ENCODE measurements at places on chromosomes 3 and 15.

DNA sequence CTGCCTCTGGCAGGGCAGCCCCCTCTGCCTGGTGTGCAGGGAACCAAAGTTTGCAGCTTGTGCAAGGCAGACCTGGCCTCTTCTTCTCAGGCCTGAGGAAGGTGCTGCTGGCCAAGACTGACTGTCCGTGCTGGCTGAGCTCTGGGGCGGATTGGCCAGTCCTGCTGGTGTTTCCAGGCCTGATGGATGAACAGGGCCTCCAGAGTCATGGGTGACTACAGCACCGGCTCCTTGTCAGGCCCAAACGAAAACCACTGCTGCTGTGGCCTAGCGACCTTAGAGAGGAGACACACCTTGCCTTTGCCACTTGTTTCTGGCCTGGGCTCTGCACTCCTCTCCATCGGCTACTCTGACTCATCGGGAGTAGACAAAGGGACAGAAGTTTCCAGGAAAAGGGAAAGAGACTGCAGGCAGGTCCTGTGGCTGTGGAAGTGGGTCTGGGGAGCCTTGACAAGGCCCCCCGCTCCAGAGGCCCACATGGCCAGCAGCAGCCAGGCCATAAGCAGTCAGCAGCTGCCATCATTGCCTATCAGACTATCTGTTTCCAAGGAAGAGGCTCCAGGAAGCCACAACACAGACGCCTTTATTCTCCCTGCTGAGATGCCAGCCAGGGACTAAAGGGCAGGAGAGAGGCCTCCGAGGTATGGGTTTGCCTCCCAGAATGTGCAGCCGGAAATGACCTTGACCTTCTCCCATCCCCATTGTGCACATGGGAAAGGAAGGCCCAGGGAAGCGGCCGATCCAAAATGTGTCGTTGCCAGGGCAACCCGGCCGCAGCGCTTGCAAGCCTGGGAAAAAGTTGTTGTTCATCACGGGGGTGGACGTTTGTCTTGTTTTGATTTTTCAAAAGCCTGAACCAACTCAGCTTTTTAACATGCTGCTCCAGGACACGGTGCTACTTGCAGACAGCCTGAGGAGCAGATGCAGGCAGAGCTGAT, 160.5 kb downstream of the CHSY1 start:
- no peak for DNase-seq

GRCh38 chr3:17038900-17039553, 154.3 kb downstream of the PLCL2 start:
- DNase-seq = no peak

GRCh38 chr15:61130950-61131942, 97.9 kb downstream of the RORA start:
- no peak for DNase-seq

- no peak for DNase-seq
Observed at GRCh38 chr3:179801856-179802255, 149.0 kb downstream of the USP13 start.

DNA sequence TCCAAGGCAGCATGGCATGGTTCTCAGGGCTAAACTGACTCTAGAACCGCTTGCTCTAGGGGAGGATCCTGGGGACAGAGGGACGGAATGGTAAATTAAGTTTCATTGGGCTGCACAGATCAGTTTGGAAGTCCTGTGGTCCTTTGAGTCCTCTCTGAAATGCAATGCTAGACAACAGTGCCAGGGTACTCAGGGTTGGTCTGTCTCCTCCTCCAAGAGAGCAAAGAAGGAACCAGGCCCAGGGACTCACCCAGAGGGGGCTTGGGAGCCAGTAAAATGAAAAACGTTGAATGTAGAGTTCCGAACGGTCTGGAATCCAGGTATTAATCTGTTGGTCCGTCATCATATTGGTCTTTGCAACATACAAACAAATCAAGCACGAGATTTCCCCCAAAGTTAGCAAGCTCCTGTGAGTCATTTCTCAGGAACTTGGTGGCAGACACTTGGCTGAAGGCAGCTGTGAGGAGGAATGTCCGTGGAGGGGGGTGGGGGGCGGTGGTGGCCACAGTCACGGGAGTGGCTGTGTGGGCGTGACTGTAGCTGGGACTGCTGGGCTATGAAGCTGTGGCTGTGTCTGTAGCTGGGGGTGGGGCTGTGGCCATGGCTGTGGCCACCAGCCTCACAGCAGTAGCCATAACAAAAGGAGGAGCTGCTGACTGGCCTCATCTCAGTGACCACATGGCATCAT, 361.0 kb downstream of the SHQ1 start:
- DNase-seq = peak; percentile 59

DNA sequence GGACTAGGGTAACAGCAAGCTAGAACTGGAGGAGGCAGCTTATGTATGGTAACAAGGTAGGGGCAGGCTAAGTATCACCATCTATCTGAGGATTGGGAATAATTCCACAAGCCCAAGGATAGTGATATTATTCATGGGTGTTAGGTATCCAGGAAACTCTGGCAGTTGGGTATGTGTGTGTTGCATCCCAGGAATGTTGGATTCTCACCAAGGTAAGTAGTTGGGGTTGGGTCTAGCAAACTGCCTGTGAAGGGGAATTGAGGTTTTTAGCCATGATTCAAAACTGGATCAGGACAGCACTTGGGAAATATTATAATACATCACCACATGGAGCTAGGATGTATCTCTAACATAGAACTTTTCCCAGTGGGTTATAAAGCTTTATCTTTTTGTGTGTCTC, 626.4 kb upstream of the GOLIM4 start:
- DNase-seq = no peak

DNA sequence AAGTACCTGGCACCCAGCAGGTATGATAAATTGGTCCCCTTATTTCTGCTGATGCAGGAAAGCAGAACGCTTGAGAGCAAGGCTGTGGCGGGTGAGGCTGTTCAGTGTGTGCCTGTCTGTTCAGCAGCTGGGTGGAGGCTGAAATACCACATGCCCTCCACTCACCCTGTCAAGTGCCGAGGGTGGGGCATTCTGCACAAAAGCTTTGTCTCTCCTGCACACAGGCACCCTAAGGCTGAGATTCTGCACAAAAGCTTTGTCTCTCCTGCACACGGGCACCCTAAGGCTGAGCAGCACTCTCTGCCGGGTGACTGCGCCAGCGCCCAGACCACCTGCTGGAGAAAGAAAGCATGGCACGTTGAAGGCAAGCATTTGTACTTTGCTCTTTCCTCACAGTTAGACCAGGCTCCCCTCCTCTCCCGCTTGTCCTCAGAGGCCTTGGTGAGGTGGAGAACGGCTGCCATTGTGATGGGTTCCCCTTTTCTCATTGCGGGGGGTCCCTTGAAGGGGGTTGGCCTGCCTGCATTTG, 97.5 kb downstream of the BDH1 start:
- DNase-seq = peak; percentile 9

DNA sequence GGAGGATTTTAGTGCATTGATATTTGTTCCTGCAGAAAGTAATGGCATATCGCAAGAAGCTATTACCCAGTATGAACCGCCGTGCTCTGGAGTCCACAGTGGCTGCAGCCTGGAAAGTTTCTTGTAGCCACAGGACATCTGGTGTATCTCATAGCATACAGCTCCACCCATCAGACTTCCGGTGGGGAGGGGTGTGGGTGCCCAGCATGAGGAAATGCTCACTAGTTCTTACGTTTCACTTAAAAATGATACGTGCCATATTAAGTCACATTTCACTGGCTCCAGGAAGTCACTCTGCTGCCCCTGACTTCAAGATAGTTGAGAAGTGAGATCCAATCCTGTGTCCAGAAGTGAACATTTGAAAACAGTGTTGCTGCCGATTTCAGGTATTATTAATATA, 990.4 kb downstream of the GBE1 start:
- DNase-seq = no peak

GRCh38 chr3:123351501-123351900, 97.4 kb downstream of the ADCY5 start:
- no peak for DNase-seq

GRCh38 chr15:40258544-40258943, 19.7 kb downstream of the PAK6 start:
- DNase-seq = no peak

DNA sequence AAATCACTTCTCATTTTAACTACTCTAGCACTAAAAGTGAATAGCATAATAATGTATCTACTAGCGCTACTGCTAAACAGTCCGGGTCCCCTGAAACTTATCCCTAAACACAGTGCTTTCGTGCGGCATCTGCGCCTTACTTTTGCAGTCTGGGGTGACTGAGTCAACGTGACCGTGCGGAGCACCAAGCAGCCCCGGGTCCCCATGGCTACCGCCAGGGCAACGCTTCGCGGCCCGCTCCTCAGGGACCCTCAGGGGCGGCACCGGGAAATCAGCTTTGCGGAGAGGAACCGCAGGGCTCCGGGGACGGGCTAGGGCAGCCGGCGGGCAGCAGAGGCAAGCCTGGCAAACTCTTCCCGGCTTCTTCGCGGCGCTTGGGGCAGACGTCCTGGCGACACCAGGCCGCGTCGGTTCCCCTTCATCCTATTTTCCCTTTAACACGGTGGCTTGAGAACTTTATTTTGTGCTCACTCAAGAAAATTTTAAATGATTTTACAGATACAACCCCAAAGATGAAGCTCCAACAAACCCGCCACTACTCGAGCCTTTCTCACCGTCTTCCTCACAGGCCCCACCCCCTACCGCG, 757 bp upstream of the DIPK2A start:
- no peak for DNase-seq

GRCh38 chr15:39819533-39819932, 36.9 kb upstream of the FSIP1 start:
- DNase-seq = no peak

DNA sequence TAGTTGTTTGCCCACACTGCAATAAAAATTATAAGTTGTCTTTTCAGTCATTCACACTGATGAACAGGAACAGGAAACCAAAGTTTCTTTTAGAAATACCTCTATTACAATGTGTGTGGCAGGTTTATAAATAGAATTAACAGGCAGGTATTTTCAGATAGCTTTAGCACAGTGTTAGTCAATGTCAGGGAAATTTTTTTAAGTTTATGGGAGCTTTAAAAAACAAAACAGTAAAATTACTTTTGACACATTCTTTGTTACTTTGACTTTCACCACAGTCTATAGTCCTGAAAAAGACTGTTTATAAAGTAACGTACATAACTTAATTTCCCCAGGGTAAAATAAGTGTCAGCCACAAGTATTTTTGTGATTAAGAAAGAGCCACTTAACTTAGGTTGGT, 38.1 kb downstream of the SERPINI1 start:
- no peak for DNase-seq

DNA sequence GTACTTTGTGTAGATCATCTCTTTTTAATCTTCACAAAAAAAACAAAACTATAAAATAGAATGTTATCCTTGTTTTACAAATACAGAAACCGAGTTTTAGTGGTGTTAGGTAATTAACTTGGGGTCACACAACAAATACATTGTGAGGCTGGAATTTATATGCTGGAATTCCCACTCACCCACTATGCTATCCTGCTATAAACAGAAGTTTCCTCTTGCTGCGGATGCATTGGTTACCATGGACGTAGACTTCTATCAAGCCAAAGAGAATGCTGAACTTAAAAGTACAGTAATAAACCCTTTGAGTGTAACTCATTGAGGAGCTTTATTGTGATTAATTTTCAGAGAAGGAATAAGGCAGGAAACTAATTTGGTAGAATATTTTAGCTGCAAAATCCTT, 9.2 kb downstream of the SNAP23 start:
- no peak for DNase-seq

DNA sequence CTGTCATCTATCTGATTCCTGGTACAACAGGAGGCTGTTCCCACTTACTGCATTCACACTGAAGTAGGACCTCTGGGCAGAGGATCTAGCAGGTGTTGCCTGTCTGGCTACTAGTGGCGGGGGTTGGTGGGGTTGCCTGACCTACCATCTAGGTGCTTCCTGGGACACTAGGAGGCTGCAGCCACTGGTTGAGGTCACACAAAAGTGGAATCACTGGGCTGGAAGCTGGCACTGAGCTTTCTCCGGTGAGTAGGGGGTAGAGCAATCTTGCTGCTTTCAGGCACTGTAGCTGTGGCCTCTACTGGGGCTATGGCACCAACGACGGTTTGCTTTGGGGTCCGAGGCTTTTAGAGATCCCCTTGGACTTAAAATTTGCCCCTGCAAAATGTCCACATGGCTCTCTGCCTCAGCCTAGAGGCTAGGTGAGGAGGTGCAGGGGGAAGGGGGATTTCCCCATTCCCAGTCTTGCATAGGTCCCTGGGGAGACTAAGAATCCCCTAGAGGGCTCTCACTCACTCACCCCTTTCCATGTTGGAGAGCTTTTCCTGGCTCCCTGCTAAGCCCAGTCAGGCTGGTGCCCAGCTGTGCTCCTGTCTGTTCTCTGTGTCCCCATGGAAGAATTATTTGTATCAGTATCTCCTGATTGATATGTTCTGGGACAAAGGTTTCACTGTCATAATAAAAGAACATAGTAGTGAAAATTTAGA, 397.7 kb upstream of the EPHA6 start:
- no peak for DNase-seq

DNA sequence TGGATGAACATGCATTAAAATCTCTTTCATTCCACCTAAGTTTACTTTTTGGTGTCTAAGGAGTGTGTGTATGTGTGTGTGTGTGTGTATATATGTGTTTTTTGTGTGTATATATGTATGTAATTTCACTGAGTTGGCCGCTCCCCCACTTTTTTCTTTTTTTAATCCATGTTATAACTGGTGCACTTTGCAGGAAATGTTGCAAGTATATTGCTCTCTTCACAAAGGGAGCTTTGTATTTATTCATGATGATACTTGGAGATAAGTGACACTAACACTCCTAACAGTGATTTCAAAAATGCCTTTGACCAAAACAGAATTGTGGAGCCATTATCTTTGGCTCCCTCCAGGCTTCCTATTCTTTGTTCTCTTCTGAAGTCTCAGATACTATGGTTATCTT, 95.8 kb downstream of the FNDC3B start:
- no peak for DNase-seq

GRCh38 chr15:90829942-90830440, 38.4 kb upstream of the FURIN start:
- peak; percentile 81 for DNase-seq

- no peak for DNase-seq
Observed at GRCh38 chr3:105260385-105260784, 106.3 kb upstream of the ALCAM start.

DNA sequence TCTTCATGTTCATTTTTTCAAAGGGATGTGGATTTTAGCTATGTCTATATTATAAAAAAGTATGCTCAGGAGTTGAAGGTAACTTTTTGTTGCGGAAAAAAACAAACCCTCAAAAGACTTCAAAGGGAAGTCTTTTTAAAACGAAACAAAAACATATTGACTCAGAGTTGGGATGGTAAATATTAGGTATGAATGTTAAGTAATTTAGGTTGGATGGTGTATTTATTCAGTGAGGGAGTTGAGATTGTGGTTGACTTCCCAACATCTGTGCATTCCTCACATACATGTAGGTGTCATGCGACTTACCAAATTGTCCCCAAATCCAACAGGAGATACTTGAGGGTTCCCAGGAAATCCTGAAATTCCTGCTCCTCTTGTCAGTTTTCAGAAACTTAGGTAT, 32.7 kb upstream of the PLSCR5 start:
- DNase-seq = no peak

DNA sequence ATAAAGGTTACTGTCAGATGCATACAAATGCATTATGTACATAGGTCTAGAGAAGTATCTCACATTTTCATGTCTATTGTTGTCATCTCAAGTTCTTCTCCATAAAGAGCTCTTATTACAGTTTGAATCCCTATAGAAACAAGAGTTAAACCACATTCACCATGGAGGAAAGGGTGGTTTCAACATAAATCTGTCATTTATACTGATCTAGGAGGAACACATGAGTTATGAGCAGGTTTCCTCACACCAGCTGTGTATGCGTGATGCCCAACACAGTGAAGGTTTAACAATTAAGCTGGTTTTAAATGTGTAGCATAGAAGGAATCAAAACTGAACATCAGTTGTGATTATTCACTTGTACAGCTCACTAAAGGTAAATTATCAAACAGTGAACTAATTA, 251.7 kb downstream of the KCNMB2 start:
- no peak for DNase-seq

GRCh38 chr3:34183611-34184340, 385.3 kb downstream of the PDCD6IP start:
- no peak for DNase-seq
